Activated CD4-positive, CD25-positive, alpha-beta regulatory T cell treated with anti-CD3 and anti-CD28 coated beads, Interleukin-2, amount 50 U/mL, for 72 hours (primary cell): ENCODE measurements at places on chromosomes 5 and 9.
A peak's percentile ranks its signal among the peaks of the same experiment; 100 is the strongest.

DNA sequence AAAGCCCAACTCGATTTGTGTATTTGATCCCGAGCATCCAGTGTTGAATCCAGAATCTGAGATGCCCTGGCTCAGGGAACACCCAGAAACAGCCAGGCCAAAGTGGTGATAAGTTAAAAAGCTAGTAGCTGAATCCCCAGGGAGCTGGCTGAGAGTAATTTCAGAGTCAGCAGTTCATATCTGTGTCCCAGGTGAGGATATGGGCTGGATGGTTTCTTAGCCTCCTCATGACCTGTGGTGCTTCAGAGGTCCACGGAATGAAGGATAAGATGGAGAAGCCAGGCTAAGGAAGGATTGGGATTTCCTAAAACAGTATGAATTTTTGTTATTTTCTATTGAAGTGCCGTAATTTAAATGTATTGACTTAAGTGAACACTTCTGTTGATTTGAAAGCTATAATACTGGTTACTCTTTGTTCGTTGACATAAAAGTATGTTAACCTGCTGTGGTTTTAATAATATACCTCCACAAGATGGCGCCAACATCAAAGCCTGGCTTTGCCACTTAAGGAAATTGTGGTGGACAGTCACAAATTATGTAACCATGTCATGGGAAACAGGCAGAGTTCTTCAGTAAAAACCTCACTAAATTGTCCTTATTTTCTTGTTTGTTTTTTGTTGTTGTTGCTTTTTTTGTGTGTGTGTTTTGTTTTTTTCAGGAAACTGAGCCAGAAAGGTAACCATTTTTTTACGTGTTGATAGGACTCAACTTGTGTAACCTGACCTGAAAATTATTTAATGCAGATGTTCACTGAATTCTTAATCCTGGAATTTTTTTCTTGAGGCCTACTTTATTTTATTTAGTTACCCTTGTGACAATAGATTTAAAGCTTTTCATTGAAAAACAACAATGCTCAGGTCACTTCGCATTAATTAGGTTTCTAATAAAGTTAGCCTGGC is 11.4 kb downstream of the MTAP start:
- no peak for DNase-seq

GRCh38 chr9:96195541-96195940 is 106.4 kb downstream of the HSD17B3 start:
- no peak for DNase-seq

DNA sequence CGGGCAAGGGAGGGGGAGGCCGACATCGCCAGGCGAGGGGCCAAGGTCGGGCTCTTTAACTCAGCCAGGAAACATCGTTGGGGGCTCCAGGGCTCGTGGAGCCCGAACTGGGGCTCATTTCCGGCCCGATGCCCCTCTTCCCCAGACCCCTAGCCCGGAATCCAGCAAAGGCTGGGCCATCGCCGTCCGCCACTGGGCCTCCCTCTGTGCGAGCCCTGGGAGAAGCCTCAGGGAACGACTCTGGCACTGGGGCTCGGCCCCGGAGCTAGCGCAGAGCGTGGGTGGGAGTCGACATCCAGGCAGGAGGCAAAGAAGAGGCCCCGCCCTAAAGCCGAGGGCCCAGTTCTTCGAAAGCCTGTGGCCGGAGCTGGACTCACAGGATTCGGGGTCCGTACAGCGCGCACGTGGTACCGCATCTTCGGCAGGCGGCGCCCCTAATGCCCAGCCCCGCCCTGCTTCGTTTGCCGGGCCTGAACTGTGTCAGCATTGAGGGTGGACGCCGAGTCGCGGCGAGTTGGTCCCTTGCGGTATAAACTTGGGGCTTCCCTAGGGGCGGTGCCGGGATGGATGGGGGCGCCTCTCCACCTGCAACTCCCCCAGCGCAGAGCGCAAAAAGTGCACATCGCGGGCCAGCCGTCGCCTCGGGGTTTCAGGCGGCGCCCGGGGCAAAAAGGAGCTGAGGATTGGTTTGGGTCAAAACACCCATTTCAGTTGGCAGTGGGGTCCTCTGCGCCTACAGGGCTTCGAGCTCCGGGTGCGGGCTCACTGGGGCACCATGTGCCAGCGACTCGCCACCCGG is 3.6 kb upstream of the PAX5 start:
- DNase-seq: peak; percentile 43

DNA sequence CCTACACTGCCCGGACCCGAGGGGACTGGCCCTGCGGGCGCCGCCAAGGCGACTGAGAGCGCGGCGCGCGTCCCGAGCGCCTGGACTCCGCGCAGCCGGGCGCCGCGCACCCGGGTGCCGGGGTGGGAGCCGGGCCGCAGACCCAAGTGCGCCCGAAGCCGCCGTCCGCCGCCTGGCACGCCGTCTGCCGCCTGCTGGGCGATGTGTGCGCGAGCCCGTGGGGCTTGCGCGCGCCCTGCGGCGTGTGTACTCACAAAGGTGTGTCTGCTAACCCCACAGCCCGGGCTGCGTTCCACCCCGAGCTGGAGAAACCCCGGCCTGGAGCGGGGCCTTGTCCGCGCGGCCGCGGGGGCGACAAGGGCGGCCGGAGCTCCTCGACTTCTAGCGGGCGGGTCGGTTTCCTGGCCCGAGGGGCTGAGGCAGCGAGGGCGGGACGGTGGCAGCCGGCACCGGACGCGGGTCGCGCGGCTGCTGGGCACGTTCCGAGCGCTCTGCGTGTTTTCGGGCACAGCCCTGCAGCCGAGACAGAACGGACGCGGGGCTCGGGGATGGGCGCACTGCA is 1.1 kb upstream of the ZSWIM6 start:
- peak; percentile 73 for DNase-seq

GRCh38 chr9:105637787-105638395 is 24.4 kb upstream of the TAL2 start:
- no peak for DNase-seq

- DNase-seq: no peak
These were observed 182.2 kb upstream of the ISL1 start for GRCh38 chr5:51201024-51201423.

GRCh38 chr5:38023371-38023770 is 183.5 kb upstream of the GDNF start:
- no peak for DNase-seq

DNA sequence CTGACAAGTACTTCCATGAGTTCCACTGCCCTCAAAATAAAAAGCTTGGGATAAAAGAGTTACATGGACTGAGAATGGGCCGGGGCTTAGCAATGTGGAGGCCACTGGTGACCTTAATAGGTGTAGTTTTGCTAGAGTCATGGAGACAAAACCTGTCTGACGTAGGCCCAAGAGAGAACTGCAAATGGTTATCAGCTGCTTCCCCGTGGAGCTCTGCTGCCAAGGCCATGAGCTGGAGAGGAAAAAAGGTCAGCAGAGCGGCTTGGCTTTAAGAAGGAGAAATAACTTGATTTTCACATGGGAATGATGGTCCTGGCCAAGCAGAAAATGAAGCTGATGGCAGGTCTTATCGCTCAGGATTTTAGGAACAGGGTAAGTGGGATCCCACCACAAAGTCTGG is 3.7 kb upstream of the SURF6 start:
- DNase-seq: no peak

- no peak for DNase-seq
These were observed 273.2 kb upstream of the MPDZ start for GRCh38 chr9:13552606-13553215.

GRCh38 chr5:177317959-177318377 is 6.3 kb upstream of the MXD3 start:
- peak; percentile 69 for DNase-seq

- DNase-seq: no peak
These were observed 28.7 kb downstream of the ANKRD33B start for GRCh38 chr5:10592601-10593000.

GRCh38 chr5:12100542-12100941 is 196.3 kb upstream of the CTNND2 start:
- DNase-seq: no peak

GRCh38 chr5:96885518-96886338 is 9.4 kb downstream of the ERAP2 start:
- DNase-seq: no peak

DNA sequence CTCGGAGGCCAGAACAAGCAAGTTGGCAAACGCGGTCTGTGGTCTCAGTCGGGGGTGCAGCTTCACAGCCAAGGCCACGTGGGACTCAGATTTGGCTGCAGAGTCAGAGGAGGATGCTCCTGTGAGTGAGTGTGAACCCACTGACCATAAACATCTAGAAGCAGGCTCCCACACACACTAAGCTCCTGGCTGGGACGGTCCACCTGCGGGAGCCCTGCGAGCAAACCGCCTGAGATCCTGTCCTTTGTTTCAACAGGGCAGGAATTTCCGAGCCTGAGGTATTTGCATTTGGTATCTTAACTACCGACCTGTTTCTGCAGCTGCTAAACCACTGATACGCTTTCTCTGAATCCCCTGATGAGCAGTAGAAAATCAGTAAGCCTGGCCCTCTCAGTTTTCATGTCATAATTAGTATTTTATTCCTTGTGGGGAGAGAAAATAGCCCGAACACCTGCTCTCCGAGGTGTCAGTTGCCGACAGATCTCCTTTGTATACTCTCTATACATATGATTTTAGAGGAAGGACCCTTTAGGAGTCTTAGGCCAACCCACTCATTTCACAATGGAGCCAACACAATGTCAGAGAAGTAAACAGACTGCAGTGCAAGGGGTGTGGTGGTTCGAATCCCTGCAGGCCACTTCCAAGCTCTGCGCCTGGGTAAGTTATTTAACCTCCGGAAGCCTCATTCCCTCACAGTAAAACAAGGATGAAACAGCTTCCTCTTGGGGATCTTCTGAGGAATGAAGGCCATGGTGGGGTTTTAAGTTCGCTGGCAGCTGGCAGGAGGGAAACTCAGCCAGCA is 40.9 kb upstream of the PWWP2A start:
- DNase-seq: no peak

GRCh38 chr5:109028608-109029299 is 281.1 kb downstream of the FER start:
- DNase-seq: no peak

GRCh38 chr5:113117543-113118115 is 141.0 kb downstream of the DCP2 start:
- no peak for DNase-seq

GRCh38 chr5:56607551-56607950 is 207.8 kb upstream of the MAP3K1 start:
- DNase-seq: no peak

- DNase-seq: no peak
These were observed 111.9 kb downstream of the PDE8B start for GRCh38 chr5:77322406-77322805.

GRCh38 chr9:20335668-20336332 is 286.5 kb downstream of the MLLT3 start:
- no peak for DNase-seq

DNA sequence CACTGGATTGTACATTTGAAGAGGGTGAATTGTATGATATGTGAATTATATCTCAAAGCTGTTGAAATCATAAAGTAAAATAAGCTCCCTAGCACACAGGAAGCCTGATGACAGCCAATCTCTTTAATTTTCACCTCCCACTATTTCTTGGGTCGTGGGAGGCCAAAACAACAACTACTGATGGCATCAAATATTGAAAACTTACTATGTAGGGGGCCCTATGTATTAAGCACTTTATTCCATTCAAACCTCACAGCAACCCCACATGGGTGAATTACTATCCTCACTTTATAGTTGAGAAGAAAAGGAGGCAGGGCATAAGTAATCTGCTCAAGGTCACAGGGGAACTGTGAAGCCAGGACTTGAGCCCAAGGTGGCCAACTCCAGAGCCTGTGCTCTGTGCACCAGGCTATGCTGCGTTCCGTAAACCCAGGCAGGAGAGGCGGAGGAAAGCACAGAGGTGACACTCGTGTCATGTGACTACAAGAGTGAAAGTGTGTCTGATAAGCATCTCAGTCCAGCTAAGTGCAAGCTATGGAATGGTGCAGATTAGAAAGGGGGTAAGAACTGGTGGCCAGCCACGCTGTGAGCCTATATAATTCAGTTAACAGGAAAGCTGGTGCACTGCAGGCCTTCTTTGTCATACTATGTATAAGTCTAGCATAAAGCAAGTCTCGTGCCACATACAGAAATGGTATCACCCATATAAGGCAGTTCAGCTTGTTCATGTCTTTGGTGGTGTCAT is 221.0 kb downstream of the DCP2 start:
- DNase-seq: no peak

DNA sequence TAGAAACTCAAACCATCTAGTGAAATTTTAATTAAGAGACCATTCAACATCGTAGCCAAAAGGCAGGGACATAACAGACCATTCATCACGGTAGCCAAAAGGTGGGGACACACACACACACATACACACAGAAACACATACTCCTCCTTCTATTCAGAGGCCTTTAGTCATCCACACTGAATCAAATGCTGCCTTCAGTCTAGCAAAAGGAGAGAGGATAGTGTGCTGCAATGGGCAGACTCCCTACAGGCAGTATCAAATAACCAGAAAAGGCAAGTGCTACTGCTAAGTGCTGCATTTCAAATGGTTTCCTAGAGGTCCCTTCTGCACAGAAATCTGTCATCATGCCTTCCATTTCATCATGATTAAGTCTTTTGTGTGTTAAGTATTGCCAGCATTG is 303.9 kb downstream of the TRIM32 start:
- DNase-seq: no peak

DNA sequence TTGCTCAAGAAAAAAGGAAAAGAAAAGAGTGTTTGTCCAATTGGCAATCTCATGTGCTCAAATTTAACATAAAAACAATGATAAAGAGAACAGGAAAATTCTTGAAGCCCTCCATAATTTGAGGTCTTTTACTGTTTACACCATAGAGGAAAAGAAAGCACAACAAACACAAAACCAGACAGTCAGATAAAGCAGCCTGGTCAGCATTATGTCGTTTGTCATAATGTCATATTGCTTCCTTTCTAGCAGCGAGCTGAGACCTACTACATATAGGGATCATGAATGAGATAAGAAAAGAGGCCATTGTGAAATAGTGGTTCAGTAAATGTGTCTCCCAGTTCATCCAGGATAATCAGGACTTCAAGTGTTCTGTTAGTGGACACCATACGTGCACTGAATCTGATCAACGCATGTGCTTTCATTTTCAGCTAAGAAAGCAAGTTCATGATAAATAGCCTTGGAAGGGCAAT is 64.7 kb upstream of the SELENOP start:
- no peak for DNase-seq

DNA sequence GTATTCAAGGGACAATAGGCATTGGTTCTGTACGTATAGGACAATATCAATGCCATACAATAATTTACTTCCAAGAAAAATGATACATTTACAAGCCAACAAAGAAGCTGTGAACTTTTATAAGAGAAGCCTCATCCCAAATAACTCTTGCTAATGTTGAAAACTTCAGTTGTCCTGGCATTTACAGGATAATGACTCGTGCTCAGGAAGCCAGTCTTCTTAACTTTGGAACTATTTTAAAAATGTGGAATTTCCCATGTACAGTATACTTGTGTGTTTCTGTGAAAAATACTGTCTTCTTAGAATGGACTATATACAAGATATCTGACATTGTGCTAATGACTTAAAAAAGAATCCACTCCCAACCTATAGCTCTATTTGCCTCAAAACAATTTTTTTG is 1479.3 kb upstream of the CDH9 start:
- no peak for DNase-seq

GRCh38 chr9:125726456-125727132 is 19.6 kb upstream of the MAPKAP1 start:
- no peak for DNase-seq

DNA sequence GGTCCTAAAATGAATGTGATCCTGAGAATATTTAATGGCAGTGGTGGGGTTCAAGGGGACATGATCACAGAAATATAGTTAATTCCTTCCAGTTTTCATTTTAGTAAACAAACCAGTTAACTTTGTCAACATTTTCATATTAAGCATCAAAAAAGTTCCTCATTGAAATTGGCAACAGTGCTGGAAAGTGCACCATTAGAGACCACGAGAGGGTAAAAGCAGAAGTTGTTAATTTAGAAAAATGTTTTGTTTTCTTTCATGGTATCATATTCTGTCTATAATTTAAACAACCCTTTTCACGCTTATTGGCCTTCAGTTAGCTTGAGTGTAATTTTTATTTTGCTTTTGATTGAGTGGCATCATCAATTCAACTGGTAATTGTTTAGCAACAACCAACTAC is 11.9 kb downstream of the GIN1 start:
- no peak for DNase-seq
